ENCODE measurements at places on chromosomes 1 and 21. TPM values are rescaled to one million over a fixed set of nuclear protein-coding genes. Genes with fewer than 3 reads are reported as not detected.

WNT2B gene
- total RNA-seq: 0.11 TPM

FCN3 gene
- not detected for total RNA-seq

B3GALT2 gene
- not detected for total RNA-seq

GSTM5 gene
- not detected for total RNA-seq

LCE2C gene
- not detected for total RNA-seq

TMPRSS3 gene
- total RNA-seq: 3.5 TPM

CHRM3 gene
- not detected for total RNA-seq

DNA sequence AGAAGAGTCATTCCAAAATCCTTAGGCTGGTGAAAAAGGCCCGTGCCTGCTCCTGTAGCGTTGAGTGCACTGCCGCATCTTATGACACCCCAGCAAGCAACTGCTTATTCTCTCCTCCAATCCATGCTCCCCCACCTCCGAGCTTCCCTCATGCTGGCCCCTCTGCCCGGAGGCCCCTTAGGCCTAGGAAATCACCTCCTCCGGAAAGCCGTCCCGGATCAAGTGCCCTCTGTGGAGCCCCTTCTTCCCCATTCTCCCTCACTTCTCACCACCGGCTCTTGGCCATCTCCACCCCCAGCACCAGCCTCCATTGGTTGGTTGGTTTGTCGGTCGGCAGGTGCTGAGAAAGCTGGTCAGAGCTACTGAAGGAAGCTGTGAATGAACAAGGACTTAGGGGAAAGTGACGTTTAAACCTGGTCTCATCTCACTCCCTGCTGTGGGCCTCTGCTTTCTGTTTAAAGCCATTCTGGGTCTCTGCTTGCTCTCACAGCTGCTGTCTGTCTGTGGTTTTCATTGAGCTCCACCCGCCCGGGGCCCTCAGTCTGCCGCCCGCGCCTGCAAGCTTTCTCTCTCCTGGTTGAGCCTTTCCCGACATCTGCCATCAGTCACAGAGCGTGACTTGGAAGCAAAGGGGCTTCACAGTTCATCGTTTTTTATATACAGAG is 122.2 kb downstream of the KCNN3 start:
- H3K4me1 ChIP-seq: no peaks in the 10 kb centered on the region
- no peak for DNase-seq
- H3K27me3 ChIP-seq: 0 out of 2 replicates have a peak, but pooled peaks cover 1% of the 10 kb centered on the region
- H3K36me3 ChIP-seq: no peaks in the 10 kb centered on the region
- H3K4me3 ChIP-seq: no peak overlapping the region

DNA sequence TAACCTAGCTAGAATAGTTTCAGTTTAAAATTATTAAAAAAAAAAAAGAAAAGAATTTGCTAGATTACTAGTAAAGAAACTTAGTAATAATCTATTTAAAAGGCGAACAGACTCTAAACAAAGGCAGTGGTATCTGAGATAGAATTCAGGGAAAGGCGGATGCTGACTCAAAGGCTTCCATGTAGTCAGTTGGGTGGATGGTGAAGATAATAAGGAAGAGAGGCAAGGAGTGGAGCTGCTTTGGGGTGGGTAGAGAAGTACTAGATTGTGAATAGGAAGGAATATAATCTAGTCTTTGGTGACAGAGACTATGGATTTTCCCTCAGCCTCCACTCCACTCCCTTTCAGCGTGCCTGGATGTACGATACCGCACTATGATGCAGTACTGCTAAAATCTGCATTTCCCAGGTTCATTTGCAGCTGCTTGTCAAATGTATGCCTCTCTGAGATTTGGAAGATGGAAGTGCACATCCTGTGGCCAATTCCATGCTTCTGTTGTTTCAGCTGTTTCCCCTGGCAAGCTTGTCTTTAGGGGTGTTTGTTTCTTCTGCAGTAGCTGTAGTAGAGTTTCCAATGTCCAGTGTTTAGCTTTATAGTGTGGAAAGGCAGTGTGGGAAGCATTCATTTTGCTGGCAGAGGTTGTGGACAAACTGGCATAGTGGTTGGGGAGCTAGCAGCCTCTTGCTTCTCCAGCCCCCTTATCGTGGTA is 184.6 kb upstream of the NRIP1 start:
- no peaks in the 10 kb centered on the region for H3K36me3 ChIP-seq
- H3K27me3 ChIP-seq: no peaks in the 10 kb centered on the region
- H3K4me1 ChIP-seq: peaks cover 4% of the 10 kb centered on the region
- H3K4me3 ChIP-seq: no peak overlapping the region

GRCh38 chr1:215045698-215046308 is 36.7 kb upstream of the KCNK2 start:
- no peak overlapping the region for H3K4me3 ChIP-seq
- H3K36me3 ChIP-seq: no peaks in the 10 kb centered on the region
- H3K4me1 ChIP-seq: no peaks in the 10 kb centered on the region
- H3K27me3 ChIP-seq: no peaks in the 10 kb centered on the region
- no peak for DNase-seq
- H3K27ac ChIP-seq: no peak overlapping the region

DNA sequence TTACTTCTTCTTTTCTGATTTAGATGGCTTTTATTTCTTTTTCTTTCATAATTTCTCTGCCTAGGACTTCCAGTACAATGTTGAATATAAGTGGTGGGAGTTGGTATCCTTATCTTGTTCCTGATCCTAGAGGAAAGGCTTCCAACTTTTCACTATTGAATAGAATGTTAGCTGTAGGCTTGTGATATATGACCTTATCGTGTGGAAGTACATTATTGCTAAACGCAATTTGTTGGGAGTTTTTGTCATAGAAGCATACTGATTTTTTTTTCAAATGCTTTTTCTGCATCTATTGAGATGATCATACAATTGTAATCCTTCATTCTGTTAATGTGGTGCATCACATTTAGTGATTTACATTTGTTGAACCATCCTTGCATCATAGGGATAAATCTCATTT is 79.5 kb downstream of the FASLG start:
- H3K27ac ChIP-seq: no peak overlapping the region
- H3K36me3 ChIP-seq: no peaks in the 10 kb centered on the region
- no peak overlapping the region for H3K4me3 ChIP-seq

- no peak overlapping the region for H3K27ac ChIP-seq
- peaks cover 25% of the 10 kb centered on the region for H3K4me1 ChIP-seq
- no peak overlapping the region for H3K4me3 ChIP-seq
- no peak for DNase-seq
- H3K27me3 ChIP-seq: peaks cover 2% of the 10 kb centered on the region
Observed at GRCh38 chr1:180241716-180242544, 11.9 kb downstream of the LHX4 start.

GRCh38 chr1:76153841-76154205 is 79.3 kb downstream of the ST6GALNAC3 start:
- DNase-seq: no peak
- no peak overlapping the region for H3K4me3 ChIP-seq
- peaks cover 10% of the 10 kb centered on the region for H3K4me1 ChIP-seq
- H3K36me3 ChIP-seq: no peaks in the 10 kb centered on the region
- H3K27ac ChIP-seq: no peak overlapping the region

GRCh38 chr21:46152927-46153246 is 2.5 kb downstream of the FTCD start:
- peaks cover 2% of the 10 kb centered on the region for H3K36me3 ChIP-seq
- no peak for DNase-seq
- H3K27ac ChIP-seq: peak overlapping the region; percentile 83
- peak overlapping the region; percentile 97 for H3K4me3 ChIP-seq
- H3K4me1 ChIP-seq: peaks cover 64% of the 10 kb centered on the region
- no peaks in the 10 kb centered on the region for H3K27me3 ChIP-seq

- H3K4me1 ChIP-seq: peaks cover 20% of the 10 kb centered on the region
- no peaks in the 10 kb centered on the region for H3K36me3 ChIP-seq
- no peaks in the 10 kb centered on the region for H3K27me3 ChIP-seq
- no peak for DNase-seq
- no peak overlapping the region for H3K27ac ChIP-seq
- no peak overlapping the region for H3K4me3 ChIP-seq
Observed at GRCh38 chr1:183673605-183674323, 20.6 kb upstream of the APOBEC4 start.

- H3K4me3 ChIP-seq: no peak overlapping the region
- H3K4me1 ChIP-seq: peaks cover 28% of the 10 kb centered on the region
- H3K36me3 ChIP-seq: no peaks in the 10 kb centered on the region
- no peak overlapping the region for H3K27ac ChIP-seq
Observed at GRCh38 chr1:101239095-101240040, 2.5 kb downstream of the S1PR1 start.

GRCh38 chr1:39562886-39563285 is 13.7 kb downstream of the PABPC4 start:
- DNase-seq: no peak
- H3K27me3 ChIP-seq: no peaks in the 10 kb centered on the region
- no peak overlapping the region for H3K4me3 ChIP-seq
- H3K36me3 ChIP-seq: peaks cover 78% of the 10 kb centered on the region

DNA sequence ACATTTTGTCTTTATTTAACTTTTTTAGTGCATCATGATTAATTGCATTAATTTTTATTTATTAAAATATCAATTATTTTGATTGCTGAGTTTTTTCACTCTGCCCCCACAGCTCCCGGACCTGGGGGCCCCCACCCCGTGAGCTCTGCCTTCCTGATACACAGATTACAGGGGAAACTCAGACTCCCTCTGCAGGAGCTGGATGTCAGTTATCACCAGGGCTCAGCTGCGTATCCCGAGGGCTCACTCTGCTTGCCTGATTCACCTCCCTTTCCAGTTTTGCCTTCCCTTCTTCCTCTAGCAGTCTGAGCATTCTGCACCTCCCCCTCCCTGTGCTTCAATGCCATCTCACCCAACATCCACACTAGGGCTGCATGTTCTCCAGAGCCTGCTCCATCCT is 98.2 kb downstream of the ATP1A1 start:
- H3K4me3 ChIP-seq: no peak overlapping the region
- H3K27me3 ChIP-seq: no peaks in the 10 kb centered on the region
- H3K36me3 ChIP-seq: 0 out of 3 replicates have a peak, but pooled peaks cover 8% of the 10 kb centered on the region
- peaks cover 98% of the 10 kb centered on the region for H3K4me1 ChIP-seq

GRCh38 chr1:86887479-86888162 is 26.3 kb downstream of the SELENOF start:
- H3K4me3 ChIP-seq: no peak overlapping the region
- no peaks in the 10 kb centered on the region for H3K4me1 ChIP-seq
- no peak for DNase-seq
- H3K27me3 ChIP-seq: no peaks in the 10 kb centered on the region

- H3K4me3 ChIP-seq: no peak overlapping the region
- H3K4me1 ChIP-seq: peaks cover 72% of the 10 kb centered on the region
- H3K36me3 ChIP-seq: peaks cover 13% of the 10 kb centered on the region
Observed at GRCh38 chr1:1857096-1857703, 33.7 kb downstream of the GNB1 start.

DNA sequence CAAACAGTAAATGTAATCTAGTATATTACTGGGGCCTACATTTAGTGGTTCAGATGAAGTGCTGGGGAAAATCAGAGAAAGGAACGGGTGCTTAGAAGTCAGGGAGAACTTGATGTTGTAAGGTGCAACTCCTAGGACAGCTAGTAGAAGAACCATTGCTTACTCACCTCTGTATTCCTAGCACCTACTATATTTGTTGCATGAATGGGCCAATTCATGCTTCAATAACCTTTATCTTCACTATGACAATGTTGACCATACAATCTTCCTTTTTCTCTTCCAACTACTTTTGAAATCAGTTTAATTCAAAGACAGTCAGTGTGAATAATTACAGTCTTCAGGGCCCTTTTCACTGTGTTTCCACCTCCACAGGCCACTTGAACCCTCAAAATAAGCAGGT is 125.0 kb upstream of the DMRTA2 start:
- H3K4me3 ChIP-seq: no peak overlapping the region
- peaks cover 1% of the 10 kb centered on the region for H3K4me1 ChIP-seq
- no peak overlapping the region for H3K27ac ChIP-seq

GRCh38 chr1:182869241-182869666 is 30.1 kb downstream of the DHX9 start:
- DNase-seq: no peak
- no peaks in the 10 kb centered on the region for H3K27me3 ChIP-seq
- no peaks in the 10 kb centered on the region for H3K4me1 ChIP-seq
- no peak overlapping the region for H3K27ac ChIP-seq
